ENCODE measurements at places on chromosomes 5 and 9.
A peak's percentile ranks its signal among the peaks of the same experiment; 100 is the strongest.

DNA sequence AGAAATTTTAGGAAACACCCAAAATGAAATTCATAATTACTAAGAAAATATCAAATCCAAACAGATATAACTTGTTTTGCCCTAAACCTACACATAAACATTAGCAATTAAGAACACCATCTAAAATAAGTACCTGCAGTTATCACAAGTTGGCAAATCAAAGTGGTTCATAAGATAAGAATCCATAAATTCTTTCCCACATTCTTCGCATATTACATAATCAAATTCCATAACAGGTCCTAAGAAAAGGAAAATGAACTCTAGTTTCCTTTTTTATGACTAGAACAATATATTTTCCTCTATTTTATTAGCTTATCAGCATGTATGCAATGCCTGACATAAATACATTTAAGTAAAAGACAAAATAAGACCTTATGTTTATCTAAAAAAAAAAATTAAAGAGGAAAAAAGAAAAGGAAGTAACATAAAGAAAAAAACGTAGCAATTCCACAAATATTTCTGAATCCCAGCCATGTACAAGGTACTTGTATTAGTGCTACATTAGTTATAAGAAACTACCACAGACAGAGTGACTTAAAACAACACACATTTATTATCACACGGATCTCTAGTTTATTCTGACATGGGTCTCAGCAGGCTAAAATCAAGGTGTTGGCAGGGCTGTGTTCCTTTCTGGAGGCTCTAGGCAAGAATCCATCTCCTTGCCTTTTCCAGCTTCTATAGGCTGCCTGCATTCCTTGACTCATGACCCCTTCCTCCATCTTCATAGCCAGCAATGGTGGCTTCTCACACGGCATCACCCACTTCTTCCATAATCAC, 7.5 kb downstream of the XPA start:
- peak; percentile 16 for DNase-seq

DNA sequence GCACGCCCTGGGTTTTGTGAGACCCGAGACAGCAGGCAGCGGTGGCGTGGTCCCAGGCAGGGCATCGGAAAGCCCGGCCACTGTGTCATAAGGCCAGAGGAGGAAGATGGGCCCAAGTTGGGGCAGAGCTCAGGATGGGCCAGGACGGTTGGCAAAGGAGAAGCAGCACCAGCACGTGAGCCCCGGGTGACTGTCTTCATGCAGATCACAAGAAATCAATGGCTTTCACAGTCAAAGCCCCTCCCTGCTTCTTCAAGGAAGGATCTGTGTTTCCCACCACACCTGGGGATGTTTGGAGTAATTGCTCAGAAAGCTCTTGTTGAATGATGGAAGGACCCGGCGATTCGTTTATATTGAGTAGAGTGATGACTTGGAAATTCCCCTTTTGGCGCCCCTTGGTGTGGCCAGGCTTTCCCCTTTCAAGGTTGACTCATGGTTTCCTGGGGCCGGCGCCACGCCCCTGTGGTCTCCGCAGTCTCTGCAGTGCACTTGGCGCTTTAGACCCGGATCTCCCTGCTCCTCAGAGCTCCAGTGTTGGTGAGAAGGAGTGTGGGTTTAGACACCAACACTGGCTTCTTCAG, 52.1 kb downstream of the IL31RA start:
- no peak for DNase-seq

DNA sequence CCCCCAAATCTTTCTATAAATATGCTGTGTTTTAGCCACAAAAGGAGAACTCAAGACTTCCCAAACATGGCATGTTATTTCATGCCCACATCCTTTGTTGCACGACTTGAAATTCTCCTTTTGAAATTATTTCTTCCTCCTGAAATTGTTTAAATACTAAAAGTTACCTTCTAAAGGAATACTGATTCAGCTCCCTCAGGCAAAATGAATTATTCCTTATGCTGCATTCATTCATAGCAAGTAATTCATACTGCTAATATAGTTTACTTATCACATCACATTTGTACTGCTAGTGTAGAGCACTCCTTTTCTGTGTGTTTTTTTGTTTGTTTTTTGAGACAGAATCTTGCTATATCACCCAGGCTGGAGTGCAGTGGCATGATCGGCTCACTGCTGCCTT, 45.7 kb downstream of the BHMT start:
- no peak for DNase-seq

GRCh38 chr5:133230823-133231578, 179.2 kb downstream of the HSPA4 start:
- no peak for DNase-seq

- DNase-seq = no peak
These were observed 247.5 kb downstream of the TMEM161B start for GRCh38 chr5:88021141-88021540.

DNA sequence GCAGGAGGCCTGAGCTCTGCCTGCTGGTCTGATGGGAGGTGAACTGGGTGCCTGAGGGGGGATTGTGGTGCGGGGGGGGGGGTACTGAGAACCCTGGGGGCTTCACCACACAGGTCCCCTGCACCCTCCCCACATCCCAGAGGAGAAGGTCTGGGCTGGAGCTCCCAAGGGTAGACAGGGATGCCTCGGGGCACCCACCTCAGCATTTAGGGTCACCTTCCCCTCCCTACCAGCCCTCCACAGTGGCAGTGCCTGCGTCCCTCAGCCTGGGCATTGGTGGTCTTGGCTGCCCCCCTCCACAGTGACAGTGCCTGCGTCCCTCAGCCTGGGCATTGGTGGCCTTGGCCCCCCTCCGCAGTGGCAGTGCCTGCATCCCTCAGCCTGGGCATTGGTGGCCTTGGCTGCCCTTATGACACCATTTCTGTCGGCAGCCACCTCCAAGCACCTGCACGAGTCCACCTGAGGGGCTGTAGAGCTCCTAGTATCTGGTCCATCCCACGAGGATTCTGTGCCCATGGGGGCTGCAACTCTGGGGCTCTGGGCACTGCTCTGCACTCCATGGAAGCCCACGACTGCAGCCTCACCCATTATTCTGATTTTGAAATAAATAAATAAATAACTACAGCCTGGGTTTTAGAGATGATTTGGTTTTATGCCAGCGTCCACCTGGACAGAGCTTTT, 21.5 kb downstream of the NKD2 start:
- no peak for DNase-seq

GRCh38 chr9:131578731-131579504, 33.6 kb downstream of the PRRT1B start:
- no peak for DNase-seq

DNA sequence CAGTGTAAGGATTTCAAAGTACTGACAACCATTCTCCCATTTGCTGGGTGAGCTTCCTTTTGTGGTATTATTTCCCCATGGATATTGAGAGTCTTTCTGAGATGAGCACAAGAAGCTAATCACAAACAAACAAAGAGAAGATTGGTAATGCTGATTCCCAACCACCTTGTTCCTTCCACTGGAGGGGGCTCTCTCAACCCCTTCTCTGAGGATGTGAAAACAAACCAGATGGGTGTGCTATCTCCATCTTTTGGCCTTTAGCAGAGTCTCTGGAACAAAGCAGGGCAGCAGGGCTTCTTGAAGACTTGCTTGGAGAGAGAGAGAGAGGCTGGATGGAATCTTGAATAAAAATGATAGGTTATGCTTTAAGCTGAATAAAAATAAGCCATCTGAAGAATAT, 576.7 kb upstream of the ZNF462 start:
- peak; percentile 63 for DNase-seq

DNA sequence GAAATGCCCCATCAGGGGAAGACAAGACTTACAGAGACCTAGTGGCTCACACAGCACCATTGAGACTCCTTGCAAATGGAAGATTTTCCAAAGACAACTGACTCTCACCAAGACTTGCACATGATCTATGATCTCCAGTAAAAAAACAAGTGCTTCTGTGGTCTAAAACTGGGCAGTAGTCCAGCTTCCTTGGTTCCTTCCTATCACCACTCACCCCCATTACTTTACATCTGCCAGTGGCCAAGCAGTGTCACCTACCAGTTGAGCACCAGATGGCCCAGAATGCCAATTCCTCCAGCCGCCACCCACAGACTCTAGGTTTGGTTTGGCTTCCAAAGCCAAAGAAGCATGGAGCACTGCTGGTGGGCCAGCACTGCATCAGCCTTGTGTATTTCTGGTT, 47.7 kb downstream of the SH3TC2 start:
- peak; percentile 46 for DNase-seq

- peak; percentile 23 for DNase-seq
These were observed 24.7 kb upstream of the NOL6 start for GRCh38 chr9:33498387-33498786.

DNA sequence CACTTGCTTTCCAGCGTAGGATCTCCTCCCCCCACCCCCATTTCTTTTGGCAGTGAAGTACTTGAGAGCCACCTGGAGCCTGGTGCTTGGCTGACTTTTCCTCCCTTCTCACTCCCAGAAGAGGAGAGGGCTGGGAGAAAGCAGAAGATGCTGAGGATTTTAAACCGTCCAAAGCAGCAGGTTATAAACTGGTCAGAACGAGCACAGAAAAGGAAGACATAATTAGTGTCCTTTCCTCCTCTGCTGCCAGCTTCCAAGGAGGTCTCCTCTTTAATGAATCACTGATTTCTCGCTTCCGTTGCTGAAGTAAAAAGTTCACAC, 563 bp upstream of the FGF10 start:
- no peak for DNase-seq

GRCh38 chr5:9124071-9124470, 421.8 kb downstream of the SEMA5A start:
- DNase-seq = no peak

DNA sequence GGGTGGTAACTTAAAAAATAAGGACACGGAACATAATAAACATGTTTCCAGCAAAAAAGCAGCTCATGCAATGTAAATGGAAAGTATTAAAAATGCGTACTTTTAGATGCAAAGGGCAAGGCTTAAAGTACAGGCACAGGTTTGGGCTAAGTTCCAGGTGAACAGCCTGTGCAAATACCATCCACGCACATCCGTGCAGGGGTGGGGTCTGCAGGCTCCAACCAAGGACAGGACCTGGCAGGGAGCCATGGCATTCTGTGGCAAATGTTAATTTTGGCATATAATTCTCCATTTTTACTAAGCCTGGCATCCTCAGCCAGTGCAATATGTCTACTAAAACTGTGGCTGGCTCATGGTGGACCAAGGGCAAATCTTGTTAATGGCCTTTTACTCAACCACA, 365.8 kb upstream of the DAP start:
- DNase-seq = no peak

DNA sequence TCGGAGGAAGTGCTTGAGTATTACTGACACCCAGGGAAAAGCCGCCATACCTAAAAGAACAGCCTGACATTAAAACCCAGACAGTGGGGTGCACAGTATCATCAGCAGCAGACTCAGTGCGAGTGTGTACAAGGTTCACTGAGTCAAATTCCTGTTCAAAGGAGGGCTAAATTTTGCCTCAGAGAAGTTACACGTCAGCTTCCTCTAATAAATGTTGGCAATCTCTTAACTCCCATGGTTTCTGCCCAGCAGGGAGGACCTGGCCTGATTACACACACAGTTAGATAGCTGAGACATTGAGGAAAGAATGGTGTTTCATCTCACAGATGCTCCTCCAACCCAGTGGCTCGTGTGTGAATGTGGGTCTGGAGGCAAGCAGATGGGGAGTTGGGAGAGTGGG, 38.2 kb downstream of the NIPSNAP3B start:
- DNase-seq = no peak

DNA sequence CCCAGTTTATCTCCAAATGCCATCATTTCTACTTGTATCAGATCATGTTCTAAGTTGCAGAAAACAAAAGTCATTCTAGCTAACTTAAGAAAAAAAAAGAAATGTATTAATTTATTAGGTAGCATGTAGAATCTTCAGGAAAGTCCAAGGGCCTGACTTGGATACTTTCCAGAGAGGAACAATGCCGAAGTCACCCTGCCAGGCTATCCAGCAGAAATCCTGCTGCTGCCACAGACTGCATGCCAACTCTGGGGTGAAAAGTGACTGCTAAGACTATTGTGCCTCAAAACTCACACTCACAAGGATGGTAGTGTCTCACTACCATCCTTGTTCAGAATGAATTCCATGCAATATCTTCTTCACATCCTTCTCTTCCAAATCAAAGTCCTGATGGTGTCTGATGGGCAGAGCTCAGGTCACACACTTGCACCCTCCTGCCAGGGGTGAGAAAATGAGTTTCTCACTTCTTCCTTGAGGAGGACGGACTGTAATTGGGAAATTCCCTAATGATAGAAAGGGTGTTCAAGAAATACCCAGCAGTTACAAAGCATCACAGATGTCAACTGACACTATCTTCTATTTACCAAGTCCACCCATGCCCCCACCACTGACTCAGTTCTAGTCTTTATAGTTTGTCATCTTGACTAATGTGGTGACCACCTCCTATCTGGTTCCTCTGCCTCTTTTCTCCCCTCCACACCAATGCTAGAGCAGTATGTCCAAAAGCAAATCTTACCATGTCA, 279.4 kb downstream of the CWC27 start:
- no peak for DNase-seq

DNA sequence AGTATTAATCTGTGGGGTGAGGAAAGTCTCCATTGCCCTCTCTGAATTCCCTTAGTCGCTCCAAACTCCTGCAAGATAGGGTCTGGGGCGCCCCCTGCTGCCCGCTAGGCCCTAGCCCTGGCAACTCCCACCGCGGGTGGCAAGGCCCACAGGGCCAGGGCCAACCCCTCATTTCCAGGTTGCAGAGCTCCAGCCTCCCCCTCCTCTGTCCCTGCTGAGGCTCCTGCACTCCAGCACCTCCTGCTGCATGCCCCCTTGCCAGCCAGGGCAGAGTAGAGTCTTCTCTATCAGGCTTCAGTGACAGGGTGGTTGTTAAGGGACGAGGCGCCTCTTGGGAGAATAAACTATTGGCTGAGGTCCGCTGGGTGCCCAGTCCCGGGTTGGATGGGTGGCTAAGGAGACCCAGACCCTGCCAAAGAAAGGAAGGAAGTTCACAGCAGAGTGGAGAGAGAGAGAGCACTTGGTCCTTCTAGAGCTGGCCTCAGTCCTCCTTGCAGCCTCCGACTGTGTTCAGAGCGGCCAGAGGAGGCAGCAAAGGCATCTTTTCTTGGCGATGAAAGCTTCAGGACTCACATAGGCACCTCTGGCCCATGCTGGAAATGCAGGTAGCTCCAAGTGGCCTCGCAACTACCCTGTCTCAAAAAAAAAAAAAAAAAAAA, 45.6 kb downstream of the SAR1B start:
- DNase-seq = peak; percentile 63

- DNase-seq = peak; percentile 3
These were observed 82.7 kb downstream of the SV2C start for GRCh38 chr5:76165711-76166374.

GRCh38 chr5:156778752-156779151, 71.3 kb upstream of the PPP1R2B start:
- no peak for DNase-seq

- DNase-seq = no peak
These were observed 2.2 kb upstream of the PRR7 start for GRCh38 chr5:177444106-177445051.

All from fibroblast of skin of right quadriceps (primary cell).